ENCODE measurements at places on chromosomes 3 and 15. TPM values are rescaled to one million over a fixed set of nuclear protein-coding genes. Genes with fewer than 3 reads are reported as not detected.
A peak's percentile ranks its signal among the peaks of the same experiment; 100 is the strongest.

- DNase-seq = no peak
Measured at GRCh38 chr3:197076415-197076814, 46.8 kb upstream of the MELTF start.

GRCh38 chr3:43644443-43644842 lies 22.6 kb upstream of the ANO10 start:
- no peak for DNase-seq

DNA sequence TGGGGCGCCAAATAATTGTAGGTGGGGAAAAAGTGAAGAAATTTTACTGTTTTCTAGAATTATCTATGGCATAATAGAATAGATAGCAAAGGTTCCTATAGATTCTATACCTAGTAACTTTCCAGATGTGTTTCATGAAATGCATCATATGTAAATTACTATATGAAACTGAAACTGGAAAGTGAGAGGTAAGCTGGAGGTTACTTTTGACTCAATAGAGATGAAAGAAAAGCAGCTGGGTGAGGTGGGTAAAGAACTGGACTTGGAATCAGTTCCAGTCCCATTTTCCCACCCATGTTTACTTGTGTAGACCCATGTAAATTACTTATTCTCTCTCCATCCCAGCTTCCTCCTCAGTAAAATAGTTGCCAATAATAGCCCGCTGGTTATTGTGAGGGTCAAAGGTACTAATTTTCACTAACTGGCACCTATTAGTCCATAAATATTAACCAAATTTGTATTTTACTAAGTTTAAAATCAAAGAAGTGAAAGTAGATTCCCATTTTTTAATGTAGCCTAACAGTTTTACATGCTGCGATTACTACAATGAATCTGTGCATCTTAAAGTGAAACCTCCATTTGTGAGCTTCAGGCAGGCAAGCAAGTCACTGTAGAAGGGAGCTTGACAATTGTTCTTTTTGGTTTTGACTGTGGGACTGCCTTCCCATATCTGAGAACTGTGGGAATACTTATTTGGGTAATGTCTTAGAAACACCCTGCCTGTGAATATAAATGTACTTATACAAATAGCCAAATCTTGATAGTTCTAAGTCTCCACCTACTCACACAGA lies 312.1 kb downstream of the SLC9A9 start:
- no peak for DNase-seq

DNA sequence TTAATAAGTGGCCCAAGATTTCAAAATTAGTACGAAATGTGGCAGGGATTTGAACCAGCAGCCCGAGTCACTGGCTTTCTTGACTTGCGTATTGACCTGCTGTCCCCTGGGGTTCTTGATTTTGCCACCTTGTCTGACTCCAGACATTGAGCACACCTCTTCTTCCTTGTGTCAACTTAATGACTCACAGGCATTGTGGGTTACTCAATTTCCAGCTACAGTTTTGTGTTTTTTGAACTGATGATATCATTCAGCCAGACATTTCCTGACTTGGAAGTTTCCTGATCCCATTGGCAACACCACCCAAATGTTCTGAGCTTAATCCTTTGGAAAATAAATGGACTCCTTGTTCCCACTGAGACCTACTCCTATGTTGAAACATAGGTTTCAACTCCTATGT lies 64.2 kb downstream of the MOBP start:
- DNase-seq = no peak

- DNase-seq = no peak
Measured at GRCh38 chr15:69766156-69766555, 313.5 kb downstream of the RPLP1 start.

DNA sequence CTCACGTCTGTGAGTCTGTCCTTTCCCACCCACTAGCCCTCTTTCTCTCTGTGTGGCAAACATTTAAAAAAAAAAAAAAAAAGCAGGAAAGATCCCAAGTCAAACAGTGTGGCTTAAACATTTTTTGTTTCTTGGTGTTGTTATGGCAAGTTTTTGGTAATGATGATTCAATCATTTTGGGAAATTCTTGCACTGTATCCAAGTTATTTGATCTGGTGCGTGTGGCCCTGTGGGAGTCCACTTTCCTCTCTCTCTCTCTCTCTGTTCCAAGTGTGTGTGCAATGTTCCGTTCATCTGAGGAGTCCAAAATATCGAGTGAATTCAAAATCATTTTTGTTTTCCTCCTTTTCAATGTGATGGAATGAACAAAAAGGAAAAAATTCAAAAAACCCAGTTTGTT lies 97.7 kb downstream of the GAP43 start:
- DNase-seq = no peak

- DNase-seq = no peak
Measured at GRCh38 chr3:61667383-61667782, 106.0 kb downstream of the PTPRG start.

DNA sequence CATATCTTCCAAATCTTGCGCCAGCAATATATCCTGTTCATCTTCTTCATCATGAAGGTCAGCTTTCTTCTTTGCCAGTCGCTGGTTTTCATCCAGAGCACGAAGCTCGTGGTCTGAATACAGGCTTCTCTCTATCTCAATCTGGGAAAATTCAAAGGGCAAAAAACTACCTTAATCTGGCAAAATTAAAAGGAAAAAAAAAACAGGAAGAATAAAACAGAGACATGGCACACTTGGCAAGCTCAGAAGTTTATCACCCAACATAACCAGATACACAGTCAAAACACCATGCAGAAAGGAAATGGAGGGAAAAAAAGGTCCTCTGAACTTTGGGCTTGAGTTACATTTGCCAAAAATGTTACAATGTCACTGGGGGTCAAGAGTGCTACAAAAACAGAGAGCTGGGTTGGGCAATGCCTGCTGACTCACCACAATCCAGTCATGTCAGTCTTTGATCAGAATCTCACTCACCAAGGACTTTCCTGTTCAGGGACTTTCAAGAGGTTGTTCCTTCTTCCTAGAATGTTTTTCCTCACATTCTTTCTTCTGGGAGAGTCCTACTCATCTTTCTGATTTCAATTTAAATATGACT lies 1.5 kb downstream of the MRPL46 start:
- DNase-seq = no peak

- DNase-seq = peak; percentile 93
Measured at GRCh38 chr3:138594150-138594934, at the start of gene CEP70. Gene CEP70, minus strand, starts transcription at chr3:138594260. Its CDS starts 21,333 bp downstream, at chr3:138572927.

TP63 gene
- 0.45 TPM for polyA plus RNA-seq

TTC21A gene
- 14.1 TPM for polyA plus RNA-seq

TM4SF1 gene
- polyA plus RNA-seq = 114 TPM

SLCO2A1 gene
- 54.3 TPM for polyA plus RNA-seq

Measured in left lung (tissue), 14 donors.